ENCODE measurements at places on chromosomes 3 and 15.

DNA sequence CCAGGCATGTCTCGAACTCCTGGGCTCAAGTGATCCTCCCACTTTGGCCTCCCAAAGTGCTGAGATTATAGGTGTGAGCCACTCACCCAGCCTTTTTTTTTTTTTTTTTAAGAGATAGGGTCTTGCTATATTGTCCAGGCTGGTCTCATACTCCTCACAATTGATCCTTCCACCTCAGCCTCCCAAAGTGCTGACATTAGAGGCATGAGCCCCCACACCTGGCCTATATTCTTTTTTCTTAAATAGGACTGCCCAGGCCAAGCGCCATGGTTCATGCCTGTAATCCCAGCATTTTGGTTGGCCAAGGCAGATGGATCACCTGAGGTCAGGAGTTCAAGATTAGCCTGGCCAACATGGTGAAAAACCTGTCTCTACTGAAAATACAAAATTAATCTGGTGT lies 12.5 kb downstream of the NR1I2 start:
- DNase-seq: no peak

DNA sequence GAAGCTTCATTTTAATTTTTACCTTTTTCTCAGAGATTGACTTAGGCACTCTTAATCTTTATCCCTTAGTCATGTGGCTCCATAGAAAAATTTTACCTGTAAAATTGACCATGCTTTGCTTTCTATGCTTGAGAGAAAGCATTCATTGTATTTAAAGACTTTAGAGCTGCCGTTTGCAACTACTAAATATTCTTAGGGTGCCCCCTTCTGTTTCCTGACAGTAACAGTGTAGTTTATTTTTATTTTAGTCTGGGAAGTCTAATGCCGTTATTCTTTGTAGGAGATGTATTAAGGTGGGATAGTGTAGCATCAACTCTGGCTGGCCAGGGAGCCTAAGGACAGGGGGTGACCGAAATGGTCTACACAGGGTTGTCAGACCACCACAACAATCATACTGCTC lies 84.5 kb upstream of the SYNPR start:
- peak; percentile 2 for DNase-seq

- no peak for DNase-seq
Measured at GRCh38 chr3:120196333-120196732, 88.7 kb downstream of the GPR156 start.

- DNase-seq: no peak
Measured at GRCh38 chr15:41286665-41287333, 45.6 kb downstream of the OIP5 start.

- DNase-seq: no peak
Measured at GRCh38 chr3:38608961-38609360, 40.5 kb downstream of the SCN5A start.

- peak; percentile 66 for DNase-seq
Measured at GRCh38 chr15:74768771-74769342, 13.0 kb upstream of the CSK start.

DNA sequence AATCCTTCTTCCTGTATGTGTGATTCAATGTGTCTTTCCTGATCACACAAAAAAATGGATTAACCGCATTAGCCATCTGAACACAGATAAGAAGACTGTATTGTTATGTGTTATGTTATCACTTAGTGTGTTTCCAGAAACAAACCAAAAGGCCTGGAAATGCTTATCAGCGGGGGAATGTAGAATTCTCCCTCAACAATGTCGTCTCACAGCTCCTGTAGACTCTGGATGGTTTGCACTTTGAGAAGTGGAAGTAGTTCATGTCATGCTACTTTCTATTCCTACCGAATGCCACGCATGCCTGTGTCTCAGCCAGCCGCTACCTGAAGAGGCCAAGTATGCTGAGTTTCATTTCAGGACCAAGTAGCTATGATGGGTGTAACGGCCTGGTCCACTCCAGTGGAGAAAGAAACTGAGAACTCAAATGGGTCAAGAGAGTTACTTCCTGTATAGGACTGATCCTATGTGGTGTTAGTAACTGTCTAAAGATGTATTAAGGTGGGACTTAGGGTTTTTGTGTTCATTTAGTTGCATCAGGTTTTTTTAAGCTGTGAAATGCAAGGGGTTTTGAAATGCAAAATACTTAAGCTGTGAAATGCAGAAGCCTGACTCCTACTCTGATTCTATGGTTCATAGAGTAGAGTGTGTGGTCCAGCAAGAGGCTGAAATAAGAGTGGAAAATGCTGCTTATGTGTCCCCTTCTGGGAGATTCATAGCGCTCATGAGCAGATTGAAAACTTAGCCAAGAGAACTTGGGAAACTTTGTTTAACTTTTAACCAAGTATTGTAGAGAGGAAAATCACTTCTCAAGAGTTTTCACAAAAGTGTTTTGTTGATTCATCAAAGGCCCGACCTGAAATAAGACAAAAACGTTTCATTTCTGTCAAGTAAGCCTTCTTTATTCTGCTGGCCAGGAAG lies 118.5 kb upstream of the LMOD3 start:
- DNase-seq: peak; percentile 88

- no peak for DNase-seq
Measured at GRCh38 chr3:151391720-151392119, 7.2 kb upstream of the P2RY12 start.

- no peak for DNase-seq
Measured at GRCh38 chr3:18119866-18120265, 305.3 kb downstream of the SATB1 start.

GRCh38 chr15:66803182-66803729 lies 101.2 kb downstream of the SMAD6 start:
- no peak for DNase-seq

DNA sequence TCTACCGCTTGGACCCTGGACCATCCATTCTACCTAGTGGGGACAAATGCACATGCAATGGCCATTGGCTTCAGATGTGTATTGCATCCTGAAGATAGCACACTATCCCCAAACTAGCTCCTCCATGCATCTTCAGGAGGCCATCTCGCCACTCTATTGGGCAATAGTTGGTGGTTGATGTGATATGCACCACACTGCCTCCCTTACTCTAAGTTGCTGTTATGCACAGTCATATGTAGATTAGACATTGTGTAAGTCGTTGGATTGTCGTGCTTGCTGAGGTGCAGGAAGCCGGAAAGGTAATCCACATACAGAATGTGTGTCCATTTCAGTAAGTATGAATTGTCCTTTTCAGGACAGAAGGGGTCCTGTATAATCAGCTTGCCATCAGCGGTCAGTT lies 26.7 kb upstream of the PLA2G4D start:
- DNase-seq: no peak

- no peak for DNase-seq
Measured at GRCh38 chr3:119191800-119192199, 18.4 kb downstream of the UPK1B start.

DNA sequence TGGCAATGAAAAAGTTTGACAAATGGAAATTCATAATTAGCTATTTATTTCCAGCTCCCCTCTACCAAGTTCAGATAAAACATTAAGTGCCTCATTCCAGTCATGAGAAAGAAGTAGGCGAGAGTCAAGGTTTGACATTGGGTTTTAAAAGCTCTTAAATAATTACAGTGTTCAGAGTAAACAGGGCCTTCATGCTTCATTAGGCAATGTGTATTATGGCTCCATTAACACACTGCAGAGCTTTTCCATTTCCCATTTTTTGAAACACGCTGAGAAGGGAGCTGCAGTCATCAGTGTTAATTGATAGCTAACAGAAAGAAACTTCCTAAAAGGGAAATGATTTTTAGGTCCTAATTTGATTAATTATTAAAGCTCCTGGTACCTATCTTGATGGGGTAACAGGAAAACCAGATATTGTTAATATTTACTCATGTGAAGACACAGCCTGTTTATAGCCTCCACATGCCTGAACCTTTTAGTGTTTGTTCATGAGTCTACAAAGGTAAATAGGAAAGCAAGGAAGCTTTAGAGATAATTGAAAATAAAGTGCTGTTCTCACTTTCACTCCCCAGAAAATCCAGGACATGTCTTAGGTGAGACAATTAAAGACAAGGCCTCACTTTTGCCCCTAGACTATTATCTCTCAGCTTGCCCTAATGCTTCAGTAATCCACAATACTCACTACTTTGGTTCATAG lies 28.7 kb downstream of the SST start:
- no peak for DNase-seq

GRCh38 chr3:5292512-5292911 lies 105.0 kb downstream of the EDEM1 start:
- DNase-seq: no peak

DNA sequence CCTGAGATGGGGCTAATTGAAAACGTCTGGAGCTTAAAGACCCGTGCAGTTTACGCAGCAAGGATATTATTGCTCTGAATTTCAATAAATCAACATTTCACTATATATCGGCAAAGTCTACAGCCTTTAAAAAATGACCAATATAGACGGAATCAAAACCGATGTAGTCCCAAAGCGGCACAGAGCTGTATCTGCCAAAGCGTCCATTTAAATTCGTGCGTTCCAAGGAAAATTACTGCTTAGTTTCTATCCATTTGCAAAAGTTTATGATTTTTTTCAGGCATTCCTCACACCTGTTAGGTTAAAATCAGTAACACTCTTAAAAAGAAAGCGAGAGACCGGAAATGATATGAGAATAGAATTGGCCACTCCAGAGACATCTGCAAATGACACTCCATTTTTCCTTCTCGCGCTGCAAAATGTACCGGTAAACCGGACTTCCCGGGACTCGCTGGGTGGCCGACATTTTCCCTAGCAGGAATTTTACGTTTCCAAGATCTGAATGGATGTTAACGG lies 777 bp upstream of the EIF4A2 start:
- DNase-seq: no peak

DNA sequence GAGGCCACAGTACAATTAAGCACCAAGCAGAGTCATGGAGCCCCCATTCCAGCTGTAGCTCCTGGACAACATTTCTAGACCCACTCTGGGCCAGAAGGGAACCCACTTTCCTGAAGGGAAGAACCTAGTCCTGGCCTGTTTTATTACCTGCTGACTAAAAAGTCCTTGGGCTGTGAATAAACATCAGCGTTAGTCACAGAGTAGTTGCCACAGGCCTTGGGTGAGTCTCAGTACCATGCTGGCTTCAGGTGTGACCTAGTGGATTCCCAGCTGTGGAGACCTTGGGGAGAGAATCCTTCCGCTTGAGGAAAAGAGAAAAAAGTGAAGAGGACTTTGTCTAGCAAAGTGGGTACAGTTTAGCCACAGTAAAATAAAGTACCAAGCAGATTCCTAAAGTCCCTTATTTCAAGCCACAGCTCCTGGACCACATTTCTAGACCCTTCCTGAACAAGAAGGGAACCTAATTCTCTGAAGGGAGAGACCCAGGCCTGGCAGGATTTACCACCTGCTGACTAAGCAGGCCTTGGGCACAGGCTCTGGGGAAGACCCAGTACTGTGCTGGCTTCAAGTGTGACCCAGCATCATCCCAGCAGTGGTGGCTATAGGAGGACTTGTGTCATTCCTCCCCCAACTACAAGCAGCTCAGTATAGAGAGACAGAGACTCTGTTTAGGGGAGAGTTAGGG lies 118.3 kb upstream of the KCNH8 start:
- no peak for DNase-seq

DNA sequence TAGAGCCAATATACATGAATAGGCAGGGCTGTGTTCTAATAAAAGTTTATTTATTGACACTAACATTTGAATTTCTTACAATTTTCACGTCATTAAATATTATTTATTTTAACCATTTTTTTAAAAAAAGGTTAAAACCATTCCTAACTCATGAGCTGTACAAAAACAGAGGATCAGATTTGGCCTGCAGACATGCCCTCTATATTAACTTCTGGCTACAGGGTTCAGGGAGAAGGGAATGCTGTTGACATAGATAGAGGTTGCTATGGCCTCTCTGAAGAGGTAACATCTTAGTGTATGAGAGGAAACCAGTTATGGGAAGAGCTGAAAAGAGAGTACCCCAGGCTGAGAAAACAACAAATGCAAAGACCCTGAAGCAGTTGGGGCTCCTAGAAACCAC lies 19.1 kb upstream of the RAP2B start:
- DNase-seq: no peak

DNA sequence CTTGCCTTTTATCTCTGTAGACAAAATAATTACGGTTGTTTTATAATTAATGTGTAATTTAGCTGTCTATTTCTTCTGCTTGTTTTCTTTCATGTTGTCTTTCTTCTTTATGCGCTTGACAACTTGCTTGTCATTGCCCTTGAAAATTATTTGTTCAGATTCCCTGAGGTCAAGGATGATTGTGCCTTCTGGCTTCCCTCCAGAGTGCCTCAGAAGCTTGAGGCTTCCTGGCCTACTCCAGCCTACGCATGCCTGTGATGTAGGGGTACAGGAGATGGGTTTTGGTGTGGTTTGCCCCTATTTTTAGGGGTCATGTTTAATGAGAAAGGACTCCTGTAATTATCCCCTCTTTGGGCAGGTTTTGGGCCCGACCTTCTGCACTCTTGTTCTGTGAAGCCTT lies 231.5 kb downstream of the SV2B start:
- no peak for DNase-seq

DNA sequence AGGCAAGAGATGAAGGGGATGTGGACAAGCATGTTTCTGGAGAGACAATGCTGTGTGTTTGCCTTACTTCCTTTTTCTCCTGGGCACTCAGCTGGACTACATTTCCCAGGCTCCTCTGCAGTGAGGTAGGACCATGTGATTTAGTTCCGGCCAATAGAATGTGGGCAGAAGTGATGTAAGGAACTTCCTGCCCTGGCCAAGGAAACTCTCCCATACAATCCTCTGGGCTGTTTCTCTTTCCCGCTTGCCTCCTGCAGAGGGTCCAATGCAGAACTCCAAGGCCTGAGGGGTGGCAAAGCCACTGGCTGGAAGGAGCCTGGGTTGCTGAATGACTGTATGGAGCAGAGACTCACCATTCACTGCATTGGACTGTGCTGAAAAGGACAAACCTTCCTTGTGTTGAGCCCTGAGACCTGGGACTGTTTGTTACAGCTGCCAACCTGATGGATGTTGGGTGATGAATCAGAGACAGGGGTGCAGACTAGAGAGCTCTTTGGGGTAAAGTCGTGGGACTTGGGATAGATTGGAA lies 82.7 kb upstream of the SLC6A6 start:
- peak; percentile 85 for DNase-seq

- DNase-seq: no peak
Measured at GRCh38 chr3:86948822-86949221, 42.1 kb downstream of the VGLL3 start.

- DNase-seq: no peak
Measured at GRCh38 chr3:193716150-193716549, 123.1 kb downstream of the OPA1 start.

DNA sequence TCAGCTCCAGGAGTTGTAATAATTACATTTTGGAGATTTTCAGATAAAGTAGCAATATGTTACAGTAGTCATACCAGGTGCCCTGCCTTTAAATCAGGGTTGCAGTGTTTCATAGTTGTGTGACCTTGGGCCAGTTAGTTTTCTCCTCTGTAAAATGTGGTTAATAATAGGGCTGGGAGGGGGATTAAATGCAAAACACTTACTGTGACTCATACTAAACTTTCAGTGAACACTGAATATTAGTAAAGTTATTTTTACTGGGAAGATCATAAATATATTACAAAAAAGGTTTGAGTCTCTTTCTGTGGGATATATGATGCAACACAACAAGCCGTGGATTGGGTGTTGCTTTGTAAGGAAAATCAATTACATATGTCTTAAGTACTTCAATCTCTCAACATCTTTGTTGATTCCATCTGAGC lies 1.1 kb upstream of the EBLN2 start:
- no peak for DNase-seq
